Hematopoietic multipotent progenitor cell treated with erythropoietin and hydrocortisone succinate and interleukin-3 and kit ligand, for 4 days (in vitro differentiated cells): ENCODE measurements at places on chromosomes 6 and 20.
A peak's percentile ranks its signal among the peaks of the same experiment; 100 is the strongest.

DNA sequence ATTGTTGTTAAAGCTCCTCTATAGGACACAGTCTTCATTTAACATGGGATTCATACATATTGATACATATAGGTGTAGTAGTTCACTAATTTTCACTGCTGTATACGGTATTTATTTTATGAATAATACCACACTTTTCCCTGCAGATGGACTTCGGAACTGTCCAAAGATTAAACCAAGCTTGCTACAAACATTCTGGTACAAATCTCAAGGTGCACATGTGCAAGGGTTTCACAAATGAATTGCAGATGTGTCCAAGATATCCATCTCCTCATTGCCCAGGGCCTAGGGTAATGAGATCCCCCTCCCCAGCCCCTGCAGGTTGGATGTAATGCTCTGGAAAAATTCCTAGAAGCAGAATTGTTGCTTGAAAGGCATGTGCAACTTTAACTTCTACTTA is 31.4 kb downstream of the DTNBP1 start:
- no peak for DNase-seq

GRCh38 chr6:37850728-37851285 is 31.3 kb downstream of the ZFAND3 start:
- no peak for DNase-seq

DNA sequence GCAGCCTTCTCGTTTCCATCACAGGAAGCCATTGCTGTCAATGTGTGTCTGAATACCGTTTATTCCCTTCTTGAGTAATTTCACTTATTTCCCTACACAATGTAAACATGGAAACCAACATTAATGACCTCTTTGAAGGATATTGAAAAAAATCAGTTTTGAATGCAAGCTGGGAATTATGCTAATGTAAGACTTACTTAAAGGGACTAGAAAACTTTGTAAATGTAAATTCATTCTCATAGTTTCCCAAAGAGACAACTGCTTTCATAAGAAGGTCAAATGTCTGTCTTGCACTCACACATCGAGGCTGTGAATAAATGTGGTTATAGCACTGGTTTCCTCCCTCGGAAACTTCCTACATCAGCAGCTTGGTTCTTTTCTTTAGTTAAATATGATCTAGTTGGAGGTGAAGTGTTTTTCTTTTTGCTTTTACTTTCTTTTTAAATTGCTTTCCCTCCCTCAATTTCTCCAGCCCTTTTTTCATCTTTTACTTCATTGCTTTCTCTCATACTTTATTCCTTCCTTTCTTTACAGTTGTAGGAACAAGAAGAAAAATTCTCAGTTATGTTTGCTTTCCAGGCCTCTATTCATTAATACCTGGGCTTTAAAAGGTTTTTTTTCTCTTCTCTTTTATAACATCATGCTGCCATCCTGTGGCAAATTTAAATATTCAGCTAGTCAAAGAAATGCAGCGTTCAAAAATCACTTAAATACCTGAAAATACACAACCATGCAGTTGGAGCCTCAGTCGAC is 108.3 kb downstream of the TNFAIP3 start:
- peak; percentile 66 for DNase-seq

DNA sequence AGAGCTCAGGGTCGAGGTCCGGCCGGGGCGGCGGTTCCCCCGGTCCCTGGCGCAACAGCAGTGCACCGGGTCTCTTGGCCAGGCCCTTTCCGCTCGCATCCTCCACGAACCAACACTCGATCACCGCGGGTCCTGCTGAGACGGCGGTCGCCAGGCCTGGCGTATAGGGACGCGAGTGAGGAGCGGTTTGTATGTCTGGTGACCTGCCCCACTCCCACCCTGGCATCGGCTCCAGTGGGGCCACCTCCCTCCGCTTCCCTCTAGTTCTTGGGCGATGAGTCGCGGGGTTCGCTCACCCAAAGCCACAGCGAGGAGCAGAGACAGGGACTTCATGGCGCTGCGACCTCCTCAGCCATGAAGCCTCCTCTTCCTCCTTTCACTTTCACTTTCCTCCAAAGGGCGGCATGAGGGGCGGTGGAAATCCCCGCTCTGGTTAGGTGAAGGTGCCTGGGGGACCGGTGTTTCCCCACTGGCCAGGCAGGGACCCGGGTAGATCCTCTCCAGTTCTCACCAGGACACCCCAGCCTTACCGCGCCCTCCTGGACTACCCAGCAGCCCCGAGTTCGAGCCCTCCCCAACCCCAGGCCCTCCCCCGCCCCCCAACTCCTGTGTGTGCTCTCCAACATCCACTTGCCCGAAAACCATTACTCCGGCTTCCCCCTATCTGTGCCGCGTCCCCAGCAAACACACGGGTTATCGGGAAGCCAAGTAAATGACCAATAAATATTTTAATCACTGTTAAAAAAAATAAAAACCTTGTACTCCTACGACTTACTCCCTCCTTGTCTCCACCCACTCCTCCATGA is at the start of gene TAPBP:
TAPBP (minus strand) TSS at position 370 of the 806 bp plus-strand sequence; CDS start at position 333, 37 bp downstream.
- DNase-seq, result peak; percentile 79

- DNase-seq, result no peak
These were observed 34.3 kb downstream of the GPLD1 start for GRCh38 chr6:24455061-24455460.

DNA sequence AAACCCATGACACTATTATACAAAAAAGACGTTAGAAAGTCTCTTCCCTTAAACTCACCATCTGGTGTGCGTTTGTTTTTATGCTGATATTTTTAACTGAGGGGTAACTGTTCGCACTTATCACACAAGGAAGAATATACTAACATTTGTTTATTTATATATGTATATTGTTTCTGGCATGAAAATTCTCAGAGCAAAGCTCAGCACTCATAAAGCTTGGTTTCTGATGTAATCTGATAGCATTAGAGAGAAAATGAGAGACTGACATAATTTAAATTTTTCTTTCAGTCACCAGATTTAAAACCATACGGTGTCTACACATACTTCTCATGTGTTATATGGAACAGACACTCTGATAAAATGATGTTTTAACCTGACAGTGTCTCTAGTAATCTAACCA is 6.9 kb downstream of the BLOC1S5 start:
- DNase-seq, result no peak

GRCh38 chr6:7241709-7242645 is 71.0 kb downstream of the SSR1 start:
- DNase-seq, result no peak
